Iris pigment epithelial cell (primary cell): ENCODE measurements at places on chromosomes 5 and 9.

DNA sequence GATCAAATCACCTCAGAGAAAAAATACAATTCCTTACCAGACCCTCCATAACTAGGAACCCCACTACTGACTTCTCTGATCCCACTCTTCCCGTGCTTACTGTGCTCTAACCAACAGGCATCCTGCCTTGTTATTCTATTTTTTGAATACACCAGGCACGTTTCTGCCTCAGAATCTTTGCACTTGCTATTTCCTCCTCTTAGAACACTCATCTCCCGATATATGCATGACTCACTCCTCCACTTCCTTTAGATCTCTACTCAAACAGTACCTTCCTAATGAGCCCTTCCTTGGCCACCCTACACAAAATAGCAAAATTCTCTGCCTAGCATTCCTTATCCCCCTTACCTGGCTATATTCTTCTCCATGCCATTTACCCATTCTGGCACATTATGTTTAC lies 43.9 kb downstream of the MAPKAP1 start:
- DNase-seq, result peak; percentile 73

- DNase-seq, result no peak
These were observed 25.4 kb upstream of the EXOC3 start for GRCh38 chr5:417301-418161.

- no peak for DNase-seq
These were observed 101.0 kb downstream of the SPOCK1 start for GRCh38 chr5:137398154-137398553.

- DNase-seq, result no peak
These were observed 3.7 kb downstream of the NSMF start for GRCh38 chr9:137455359-137455991.

GRCh38 chr9:4382722-4383317 lies 83.0 kb upstream of the GLIS3 start:
- peak; percentile 38 for DNase-seq

DNA sequence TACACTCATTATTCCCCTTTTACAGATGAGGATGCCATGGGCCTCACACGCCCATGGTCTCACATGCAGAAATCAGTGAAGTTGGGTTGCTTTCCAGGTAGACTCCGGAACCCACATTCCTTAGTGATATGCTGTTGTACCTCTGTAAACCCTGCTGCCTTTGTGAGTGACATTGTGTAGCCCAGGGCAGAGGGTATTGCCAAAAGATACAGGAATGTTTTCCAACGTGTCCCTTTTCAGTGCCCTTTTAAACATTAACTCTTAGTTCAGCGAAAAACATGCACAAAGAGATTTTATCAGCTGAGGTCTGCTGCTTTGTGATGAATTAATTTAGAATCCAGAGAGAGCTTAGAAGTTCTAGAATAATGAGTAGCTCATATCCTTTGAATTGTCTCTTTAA lies 38.3 kb upstream of the TRMT10B start:
- no peak for DNase-seq
